GM06990 (cell line): ENCODE measurements at places on chromosomes 7 and 10.

- DNase-seq = no peak
These were observed 48.8 kb upstream of the CD36 start for GRCh38 chr7:80589631-80590030.

DNA sequence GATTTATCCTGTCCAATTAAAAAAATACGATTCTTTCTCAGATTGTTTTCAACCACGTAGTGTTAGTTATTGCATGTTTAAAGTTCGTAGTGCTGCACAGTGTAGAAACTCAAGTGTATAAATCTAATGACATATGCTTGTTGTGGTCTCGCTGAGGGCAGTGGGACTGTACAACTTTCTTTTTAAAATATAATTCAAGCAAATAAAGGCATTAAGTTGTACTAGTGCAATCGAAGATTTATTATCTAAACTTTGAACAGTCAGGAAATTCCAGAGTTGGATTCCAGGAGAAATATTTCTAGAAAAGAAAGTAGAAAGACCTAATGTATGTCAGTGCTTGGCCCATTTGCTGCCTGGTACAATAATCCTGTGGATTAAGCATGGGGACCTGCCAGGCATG lies 124.1 kb upstream of the HPS1 start:
- DNase-seq = no peak

DNA sequence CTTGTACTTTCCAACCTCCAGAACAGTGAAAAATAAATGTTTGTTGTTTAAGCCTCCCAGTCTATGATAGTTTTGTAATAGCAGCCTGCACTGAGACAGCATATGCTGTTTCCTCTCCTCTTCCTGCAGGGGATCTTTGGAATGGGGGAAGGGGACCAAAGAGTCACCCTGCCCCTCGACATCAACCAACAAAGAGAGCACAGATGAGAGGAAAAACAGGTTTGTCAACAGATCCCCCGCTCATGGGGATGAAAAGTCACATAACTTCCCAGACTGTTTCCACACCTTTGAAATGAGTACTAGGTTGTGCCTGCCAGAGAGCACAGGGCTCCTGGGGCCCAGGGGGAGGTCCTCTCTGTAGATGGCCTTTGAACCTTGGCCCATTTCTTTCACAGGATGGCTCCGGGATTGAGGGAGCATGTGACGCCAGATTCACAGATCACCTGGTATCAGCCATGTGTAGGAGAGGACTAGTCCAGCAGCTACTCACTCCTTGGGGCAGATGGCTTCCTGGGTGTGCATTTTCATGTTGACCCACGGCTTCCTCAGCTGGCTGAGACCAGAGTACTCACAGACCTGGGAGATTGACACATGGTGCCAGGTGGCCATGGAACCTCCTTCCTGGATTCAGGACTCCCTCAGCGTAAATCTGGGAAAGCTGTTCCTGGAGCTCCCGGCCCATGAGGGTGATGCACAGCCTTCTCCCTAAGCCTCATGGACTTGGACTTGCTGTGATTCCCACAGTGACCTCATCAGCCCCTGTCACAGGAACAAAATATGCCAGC lies 125.6 kb downstream of the CXCL12 start:
- DNase-seq = no peak

- no peak for DNase-seq
These were observed 105.8 kb upstream of the NFE2L3 start for GRCh38 chr7:26046150-26046549.

GRCh38 chr7:82154728-82155127 lies 288.8 kb downstream of the CACNA2D1 start:
- DNase-seq = no peak

DNA sequence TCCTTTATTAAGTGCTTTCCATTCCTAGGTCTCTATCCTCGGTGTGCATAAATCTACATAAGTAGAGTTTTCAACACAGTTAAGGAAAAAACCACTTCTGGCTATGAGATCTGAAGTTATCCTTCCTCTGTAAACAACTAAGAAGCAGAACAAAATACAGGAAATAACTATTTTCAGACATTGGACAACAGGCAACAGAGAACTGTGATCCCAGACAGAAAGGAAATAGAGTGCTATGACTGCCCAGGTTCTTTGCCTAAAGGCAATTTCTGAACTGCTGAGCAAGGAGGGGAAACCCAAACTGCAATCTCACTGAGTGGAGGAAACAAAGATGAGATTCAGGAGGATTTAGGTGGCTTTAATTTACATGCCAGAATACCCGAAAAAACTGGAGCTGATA lies 285.4 kb downstream of the SNX13 start:
- DNase-seq = no peak

GRCh38 chr7:130648580-130648979 lies 20.0 kb downstream of the COPG2 start:
- DNase-seq = no peak

GRCh38 chr10:127196282-127197153 lies at the start of gene INSYN2A:
Gene INSYN2A (minus strand): TSS chr10:127196591. CDS start chr10:127176395, 20,196 bp downstream.
- no peak for DNase-seq

- no peak for DNase-seq
These were observed 63.3 kb downstream of the NKX6-2 start for GRCh38 chr10:132722394-132723329.

DNA sequence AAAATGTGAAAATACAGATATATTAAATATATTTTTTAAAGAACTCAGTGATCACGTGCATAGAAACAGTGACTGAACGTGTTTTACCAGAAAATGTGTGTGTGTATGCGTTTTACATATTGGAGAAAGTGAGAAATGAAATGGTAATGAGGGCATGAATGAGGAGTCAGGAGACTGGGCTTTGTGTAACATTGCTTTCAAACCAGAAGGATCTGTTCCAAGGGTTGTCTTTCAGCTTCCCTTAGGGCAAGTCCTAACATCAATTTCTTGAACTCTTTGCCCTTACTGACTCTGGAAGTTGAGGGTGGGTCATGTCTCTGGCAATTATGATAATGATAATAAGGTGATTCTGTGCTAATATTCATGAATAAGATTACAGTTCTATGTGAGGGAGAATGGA lies 557.3 kb downstream of the PHTF2 start:
- DNase-seq = no peak

DNA sequence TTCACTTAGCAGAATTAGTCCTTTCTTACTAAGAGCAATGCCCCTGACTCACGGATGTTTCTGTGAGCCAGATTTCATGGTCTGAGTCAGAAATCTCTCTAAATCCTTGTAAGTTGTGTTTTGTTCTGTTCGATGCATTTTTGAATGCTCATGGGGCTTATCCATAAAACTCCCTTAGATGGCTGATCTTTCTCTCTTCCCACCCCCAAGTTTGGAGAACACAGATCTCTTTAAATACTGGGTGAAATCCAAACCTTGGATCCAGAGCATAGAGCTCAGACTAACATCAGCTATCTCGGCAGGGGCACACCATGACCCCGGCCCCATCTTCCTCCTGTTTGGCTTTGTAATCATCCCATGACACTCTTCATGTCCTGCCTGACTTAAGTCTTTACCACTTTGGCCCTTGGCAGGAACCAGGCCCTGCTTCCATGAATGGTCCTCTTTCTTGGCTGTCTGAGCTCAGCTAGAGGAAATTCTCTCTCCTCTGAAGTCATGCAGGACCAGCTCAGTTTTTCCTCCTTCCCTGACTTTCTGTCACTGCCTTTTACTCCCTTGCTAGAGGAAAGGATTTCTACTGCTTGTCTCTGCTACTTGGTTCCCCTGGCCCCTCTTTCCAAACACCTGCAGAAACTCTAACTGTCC lies 120.4 kb upstream of the RAB11FIP2 start:
- no peak for DNase-seq

DNA sequence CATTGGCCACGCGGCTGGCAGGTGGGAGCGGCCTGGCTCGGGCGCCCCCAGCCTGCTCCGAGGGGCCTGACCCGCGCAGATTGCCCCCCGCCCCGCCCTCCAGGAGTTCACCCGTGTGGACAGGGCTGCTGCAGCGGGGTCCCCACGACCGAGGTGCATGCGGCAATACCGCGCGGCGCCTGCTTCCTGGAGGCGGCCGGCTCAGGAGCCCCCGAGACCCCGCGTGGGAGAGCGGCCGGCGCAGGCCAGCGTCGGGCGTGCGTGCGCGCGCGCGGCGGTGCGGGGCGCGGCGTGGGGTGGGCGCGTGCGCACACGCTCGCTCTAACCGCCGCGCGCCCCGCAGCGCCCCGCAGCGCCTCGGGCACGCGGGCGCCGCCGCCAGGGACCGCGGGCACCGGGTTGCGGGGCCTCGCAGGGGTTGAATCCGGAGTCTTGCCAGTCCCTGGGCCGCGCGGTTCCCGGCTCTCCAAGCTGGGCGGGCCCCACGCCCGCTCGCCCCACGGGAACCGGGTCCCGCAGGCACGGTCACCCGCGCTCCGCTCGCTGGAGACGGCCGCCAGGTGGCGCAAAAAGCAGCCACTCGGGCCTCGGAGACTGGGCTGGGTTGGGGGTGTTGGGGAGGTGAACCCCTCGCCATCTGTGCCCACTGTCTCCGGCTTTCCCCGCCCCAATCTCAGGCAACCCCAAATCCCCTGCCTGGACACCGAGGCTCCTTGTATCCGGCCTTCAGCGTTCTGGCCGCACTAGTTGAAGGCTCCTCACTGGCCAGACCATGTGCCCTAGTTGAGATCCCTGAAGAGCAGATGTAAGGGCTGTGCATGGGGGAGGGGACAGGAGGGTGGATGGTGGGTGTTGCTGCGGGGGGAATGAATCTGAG lies 1.3 kb upstream of the ACHE start:
- no peak for DNase-seq

DNA sequence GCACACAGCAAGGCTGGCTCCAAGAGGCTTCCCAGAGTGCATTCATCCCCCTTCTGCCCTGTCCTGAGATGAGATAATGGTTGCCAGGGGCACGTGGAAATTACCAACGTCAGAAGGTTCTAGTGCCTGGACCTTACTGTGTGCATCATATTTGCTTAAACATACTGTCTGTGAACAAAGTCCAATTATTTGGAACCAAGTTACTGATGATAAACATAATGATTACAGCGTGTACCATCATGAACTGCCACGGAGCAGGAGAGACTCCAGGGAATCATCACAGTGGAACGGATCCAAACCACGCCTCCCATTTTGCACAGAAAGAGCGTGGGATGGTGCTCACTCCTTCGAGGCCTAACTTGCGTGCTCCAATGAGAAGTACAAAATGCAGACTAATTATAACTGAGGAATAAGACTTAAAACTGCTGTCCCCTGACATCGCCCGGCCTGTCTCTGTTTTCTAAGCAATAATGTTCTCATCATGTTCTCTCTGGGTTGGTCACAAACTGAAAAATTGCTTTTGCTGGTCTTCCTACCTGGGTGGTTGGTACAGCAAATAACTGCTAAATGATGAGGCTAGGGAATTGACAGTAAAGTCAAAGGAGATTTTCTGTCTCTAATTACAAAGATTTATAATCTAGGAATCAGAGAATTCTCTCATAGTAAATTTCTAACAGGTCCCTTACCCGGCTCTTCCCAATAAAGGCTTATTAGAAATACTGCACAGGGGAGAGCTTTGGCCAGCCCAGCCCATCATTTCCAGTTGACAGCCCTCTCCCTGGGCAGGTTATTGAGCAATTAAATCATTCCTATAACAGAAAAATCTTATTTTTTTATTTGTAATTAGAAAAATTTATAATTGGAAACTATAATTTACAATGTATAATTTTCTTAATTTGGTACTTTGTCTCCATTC lies 182.2 kb downstream of the CAMK1D start:
- no peak for DNase-seq

GRCh38 chr10:105183536-105183935 lies 542.4 kb downstream of the SORCS3 start:
- no peak for DNase-seq

DNA sequence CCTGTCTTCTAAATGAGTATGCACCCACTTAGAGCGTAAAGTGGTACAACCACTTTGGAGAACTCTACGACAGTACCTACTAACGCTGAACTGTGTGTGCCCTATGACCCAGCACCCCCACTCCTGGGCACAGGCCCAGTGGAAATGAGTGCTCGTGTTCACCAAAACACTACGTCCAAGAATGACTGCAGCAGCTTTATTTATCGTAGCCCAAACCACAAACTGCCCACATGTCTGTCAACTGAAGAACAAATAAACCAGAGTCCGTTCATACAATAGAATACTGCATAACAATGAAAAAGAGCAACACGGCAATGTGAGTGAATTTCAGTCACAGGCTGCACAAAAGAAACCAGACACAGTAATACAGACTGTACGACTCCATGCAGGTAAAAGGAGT lies 35.4 kb downstream of the TLL2 start:
- DNase-seq = no peak

DNA sequence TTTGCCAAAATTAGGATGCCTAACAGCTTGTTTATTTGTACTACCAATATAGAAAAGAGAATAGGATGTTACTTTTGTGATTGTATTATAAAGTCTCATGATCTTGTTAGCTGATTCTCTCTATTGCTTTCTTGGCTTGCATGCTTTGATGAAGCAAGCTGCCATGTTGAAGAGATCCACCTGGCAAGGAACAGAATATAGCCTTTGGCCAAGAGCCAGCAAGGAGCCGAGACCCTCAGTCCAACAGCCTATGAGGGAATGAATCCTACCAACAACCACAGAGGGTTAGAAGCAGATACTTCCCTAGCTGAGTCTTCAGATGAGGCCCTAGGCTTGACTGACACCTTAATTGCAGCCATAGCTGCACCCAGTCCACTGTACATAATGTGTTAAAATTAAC lies 41.2 kb downstream of the NEUROD6 start:
- DNase-seq = no peak

DNA sequence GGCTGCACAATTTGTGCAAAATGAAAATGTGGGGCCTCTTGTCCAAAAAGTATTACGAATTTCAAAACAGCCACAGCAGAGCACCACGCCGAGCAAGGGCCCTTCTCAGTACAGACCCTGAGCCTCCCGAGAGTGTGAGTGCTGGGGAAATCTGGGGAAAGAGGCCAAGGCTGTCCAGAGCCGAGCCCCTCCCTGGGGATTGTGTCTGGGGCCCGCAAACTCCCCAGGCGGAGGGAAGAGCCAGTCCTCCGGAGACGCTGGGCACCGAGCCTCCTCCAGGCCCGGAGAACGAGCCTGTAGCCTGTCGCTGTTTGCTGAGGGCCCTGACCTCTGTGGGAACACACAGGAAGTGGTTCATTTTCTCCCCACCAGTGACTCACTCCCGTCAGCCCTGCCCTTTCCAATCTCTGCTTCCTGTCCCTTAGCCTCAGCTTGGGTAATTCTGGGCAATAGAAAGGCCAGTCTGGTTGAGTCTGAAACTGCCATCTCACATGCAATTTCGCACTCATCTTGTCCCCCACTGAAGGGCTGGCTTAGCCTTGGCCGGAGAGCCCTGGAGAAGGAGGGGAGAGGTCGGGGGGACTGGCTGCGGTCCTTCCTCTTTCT lies 19.5 kb upstream of the GNA12 start:
- peak; percentile 80 for DNase-seq
